A549 treated with AZD2906 at 1 μM for 4 hours (cell line): ENCODE measurements at places on chromosomes 4 and X. TPM values are rescaled to one million over a fixed set of nuclear protein-coding genes. Genes with fewer than 3 reads are reported as not detected.

The S100G gene
- total RNA-seq, result not detected in 5 replicates

The LAMTOR3 gene
- total RNA-seq, result 24.4 to 31.8 TPM (median 29.0 TPM) in 5 replicates

The CT55 gene
- total RNA-seq, result not detected in 5 replicates

The PCDH7 gene
- total RNA-seq, result 0.10 to 0.17 TPM (median 0.11 TPM) in 5 replicates

The DLG3 gene
- 4.7 to 7.2 TPM (median 6.5 TPM) in 5 replicates for total RNA-seq

The NSD2 gene
- 36.0 to 44.4 TPM (median 41.4 TPM) in 5 replicates for total RNA-seq

The FAM50A gene
- 90.3 to 117 TPM (median 109 TPM) in 5 replicates for total RNA-seq

The RAB39B gene
- total RNA-seq, result 0.63 to 0.80 TPM (median 0.75 TPM) in 5 replicates
